LHCN-M2 (cell line): ENCODE measurements at places on chromosomes 4 and X. TPM values are rescaled to one million over a fixed set of nuclear protein-coding genes. Genes with fewer than 3 reads are reported as not detected.

GRCh38 chrX:129572422-129572821 lies 32.4 kb downstream of the OCRL start:
- DNase-seq: no peak

DNA sequence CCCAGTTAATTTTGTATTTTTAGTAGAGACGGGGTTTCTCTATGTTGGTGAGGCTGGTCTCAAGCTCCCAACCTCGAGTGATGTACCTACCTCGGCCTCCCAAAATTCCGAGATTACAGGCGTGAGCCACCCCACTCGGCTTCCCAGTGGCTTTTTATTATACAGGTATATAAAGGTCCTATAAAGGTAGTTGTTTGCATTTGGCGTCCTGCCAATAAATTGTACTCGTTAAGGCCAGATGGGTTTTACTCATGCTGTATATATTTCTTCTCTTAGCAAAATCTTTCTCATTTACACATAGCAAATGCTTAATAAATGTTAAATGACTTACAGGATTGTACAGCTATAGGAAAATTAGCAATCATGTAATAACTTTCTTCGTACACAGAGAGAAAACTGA lies 6.9 kb downstream of the SHROOM3 start:
- no peak for DNase-seq

DNA sequence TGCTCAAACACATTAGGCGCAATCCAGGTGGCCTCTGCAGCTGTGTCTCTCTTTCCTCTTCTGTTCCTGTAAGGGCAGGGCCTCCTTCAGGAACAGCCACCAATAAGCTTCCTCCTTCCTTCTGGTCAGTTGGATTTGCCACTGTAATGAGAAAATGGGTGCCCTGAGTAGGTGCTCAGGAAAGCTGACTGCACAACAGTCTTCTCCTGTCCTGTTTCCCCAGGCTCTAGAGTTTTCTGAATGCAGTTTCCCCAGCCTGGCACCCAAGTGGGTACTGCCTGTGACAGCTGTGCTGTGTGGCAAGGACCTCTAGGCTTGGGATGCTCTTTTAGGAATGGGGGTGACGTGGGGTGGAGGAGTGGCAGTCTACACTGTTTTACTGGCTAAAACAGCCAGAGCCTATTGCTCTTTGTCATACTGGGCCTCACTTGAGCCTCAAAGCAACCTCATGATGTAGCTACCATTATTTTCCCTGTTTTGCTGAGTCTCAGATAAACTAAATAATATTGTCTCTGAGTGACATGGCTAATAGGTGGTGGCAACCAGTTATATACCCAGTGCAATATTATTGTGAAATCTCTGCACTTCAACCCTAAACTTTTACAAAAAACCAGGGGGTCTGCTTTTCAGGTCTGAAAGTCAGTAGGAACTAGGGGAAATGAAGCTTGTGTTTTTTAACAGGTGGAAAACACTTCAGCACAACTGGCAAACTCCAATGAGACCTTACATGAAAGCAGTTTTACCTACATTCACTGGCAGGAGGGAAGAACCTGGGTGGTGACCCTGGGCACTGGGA lies 1.2 kb downstream of the CXCL2 start:
- no peak for DNase-seq

- peak; percentile 21 for DNase-seq
Observed at GRCh38 chr4:151801547-151802516, 41.0 kb upstream of the GATB start.

DNA sequence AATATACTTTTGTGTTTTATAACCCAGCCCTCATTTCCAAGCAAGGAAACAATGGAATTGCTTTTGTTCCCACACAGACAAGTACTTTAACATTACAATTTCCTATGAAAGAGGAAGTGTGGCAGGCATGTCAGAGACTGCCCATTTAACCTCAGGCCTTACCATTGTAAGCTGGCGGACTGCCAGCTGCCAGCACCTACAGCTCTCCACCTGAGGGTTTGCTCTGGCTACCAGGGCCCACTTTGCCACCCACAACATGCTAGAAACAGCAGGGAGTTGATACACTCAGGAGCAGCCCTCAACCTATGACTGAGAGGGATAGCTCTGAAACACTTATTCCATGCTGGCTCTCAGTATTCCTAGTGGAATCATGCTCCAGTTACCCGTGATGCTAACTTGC lies 152.3 kb upstream of the PRDX4 start:
- DNase-seq: no peak

DNA sequence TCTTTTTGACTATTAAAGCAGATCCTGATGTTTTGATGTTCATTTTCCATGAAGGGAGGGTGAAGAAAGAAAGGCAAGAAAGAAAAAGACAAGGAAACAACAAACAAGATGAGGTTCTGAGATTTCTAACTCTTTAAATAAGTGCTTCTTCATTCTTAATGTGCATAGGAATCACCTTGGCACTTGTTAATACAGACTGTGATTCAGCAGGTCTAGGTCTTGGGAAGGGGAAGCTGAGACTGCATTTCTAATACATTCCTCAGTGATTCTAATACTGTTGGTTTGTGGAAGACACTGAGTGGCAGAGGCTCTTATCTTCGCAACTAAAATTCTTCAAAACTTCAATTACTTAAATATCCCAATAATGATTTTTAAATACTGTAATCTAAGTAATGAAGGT lies 95.2 kb upstream of the NAP1L5 start:
- DNase-seq: no peak

DNA sequence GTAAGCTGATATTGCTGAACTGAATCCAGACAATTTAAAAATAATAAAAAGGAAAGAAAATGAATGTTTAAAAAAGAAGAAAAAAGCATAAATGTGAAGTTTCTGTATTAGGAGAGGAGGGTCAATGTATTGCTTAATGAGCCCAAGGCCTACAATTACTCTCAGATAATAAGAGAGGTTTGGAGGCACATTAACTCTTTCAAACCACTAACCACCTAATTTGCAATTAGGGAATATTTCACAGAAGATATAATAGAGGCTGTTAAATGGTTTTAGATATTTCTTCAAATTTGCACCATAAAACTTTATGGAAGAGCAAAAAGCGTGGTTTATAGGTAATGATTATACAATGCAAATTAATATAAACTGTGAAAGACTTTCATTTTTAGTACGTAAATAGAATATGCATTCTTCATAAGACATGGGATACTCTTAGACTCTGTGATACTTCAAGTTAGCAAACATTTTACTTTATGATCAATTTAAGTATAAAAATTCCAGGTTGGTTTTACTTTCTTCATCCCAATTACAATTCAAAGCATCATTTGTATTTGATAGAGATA lies 364.2 kb upstream of the GALNTL6 start:
- no peak for DNase-seq

DNA sequence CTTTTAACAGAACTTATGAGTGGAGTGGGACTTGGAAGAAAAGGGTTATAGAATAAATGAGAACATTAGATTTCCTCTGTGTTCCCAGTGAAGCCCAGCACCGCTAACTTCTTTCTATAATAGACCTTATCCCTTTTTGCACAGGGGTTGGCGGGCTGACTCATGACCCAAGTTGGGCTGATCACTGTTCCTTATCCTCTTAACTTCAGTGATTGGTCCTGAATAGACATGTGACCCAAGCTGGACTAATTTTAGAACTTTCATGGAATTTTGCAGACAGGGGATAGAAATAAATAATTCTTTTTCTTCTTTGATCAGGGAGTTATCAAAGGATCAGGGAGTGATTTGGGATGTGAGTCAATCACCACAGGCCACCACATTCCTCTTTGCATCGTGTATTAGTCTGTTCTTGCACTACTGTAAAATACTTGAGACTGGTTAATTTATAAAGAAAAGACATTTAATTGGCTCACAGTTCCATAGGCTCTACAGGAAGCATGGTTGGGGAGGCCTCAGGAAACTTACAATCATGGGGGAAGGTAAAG lies 75.9 kb downstream of the UCHL1 start:
- DNase-seq: no peak

DNA sequence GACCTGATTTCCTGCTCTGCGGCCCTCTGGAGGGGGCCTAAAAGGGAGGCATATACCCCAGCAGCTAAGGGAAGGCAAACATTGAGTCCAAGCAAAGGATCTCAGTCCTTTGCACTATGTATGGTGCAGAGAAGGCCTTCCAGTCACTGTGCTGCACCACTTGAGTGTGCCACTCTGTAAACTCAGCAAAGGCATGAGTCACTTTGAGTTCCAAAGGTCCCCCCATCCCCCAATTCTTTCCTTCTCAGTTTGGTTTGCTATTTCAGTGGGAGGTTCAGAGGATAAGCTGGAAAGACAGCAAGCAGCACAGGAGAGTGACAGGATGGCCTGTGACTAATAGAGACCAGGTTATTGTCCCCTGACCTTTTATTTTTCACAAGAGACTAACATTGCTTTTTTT lies 131.3 kb downstream of the FHDC1 start:
- peak; percentile 34 for DNase-seq

- peak; percentile 13 for DNase-seq
Observed at GRCh38 chr4:172785613-172786012, 383.0 kb upstream of the GALNT7 start.

DNA sequence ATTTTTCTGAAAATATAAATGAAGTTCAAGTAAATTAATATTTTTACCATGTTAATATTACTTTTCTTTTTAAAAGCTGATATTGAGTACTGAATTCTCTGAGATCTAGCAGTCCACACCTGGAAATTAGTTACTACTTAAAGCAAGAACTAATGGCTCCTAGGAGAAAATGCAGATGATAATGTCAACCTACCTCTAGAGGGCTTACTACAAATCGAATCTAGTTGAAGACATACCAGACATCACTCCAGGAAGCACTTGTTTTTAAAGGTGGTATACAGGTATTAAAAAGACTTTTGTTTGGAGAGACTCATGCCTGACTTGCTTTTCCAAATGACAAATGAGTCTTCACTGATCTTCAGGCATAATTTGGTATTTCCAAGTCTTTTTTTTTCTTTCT lies 516.4 kb upstream of the BOD1L1 start:
- no peak for DNase-seq

GRCh38 chr4:2944091-2944482 lies 19.1 kb downstream of the NOP14 start:
- no peak for DNase-seq

DNA sequence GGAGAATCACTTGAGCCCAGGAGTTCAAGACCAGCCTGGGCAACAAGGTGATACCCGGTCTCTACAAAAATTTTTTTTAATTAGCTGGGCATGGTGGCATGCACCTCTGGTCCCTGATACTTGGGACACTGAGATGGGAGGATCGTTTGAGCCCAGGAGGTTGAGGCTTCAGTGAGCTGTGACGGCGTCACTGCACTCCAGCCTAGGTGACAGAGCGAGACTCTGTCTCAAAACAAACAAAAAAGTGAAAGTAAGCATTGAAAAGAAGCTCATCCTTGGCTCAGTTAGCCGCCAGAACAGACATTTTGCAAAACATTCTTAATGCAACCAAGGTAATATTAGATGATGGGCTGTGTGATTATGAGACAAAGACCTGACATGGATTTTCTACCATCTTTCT lies 223.3 kb upstream of the VCX3A start:
- no peak for DNase-seq

DNA sequence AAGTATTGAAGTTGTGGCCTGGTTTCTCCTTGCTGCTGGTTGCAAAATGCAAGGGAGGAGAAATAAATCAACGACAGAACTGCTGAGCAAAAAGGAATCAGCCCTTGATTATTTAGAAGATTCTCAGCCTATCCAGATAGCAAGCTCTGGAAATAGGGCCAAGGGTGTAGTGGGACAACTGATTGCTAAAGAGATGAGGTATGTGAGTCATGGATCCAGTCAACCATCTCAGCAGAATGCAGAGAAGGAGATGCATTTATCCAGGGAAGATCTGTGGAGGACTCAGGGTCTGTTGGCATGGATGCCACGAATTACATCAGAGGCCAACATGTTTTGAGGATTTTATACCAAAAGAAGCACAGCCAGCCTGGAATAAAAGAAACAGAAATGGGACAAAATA lies 36.7 kb downstream of the FOXR2 start:
- DNase-seq: no peak

DNA sequence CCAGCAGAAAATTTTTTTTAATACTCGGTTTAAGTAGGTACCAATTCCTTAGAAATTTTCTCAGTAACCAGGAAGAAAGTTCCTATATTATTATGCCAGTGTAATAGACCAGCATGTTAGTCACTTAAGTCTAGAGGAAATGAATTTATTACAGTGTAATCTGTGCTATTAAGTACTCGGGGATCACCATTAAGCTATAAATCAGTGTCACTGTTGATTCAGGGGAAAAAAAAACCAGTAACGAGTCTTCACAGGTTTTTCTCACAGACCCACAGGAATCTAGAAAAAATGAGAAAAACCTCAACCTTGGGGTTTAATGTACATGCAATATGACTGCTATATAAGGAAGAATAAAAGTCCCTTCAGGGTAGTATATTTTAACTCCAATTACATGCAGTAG lies 138.3 kb upstream of the IL1RAPL2 start:
- DNase-seq: no peak

DNA sequence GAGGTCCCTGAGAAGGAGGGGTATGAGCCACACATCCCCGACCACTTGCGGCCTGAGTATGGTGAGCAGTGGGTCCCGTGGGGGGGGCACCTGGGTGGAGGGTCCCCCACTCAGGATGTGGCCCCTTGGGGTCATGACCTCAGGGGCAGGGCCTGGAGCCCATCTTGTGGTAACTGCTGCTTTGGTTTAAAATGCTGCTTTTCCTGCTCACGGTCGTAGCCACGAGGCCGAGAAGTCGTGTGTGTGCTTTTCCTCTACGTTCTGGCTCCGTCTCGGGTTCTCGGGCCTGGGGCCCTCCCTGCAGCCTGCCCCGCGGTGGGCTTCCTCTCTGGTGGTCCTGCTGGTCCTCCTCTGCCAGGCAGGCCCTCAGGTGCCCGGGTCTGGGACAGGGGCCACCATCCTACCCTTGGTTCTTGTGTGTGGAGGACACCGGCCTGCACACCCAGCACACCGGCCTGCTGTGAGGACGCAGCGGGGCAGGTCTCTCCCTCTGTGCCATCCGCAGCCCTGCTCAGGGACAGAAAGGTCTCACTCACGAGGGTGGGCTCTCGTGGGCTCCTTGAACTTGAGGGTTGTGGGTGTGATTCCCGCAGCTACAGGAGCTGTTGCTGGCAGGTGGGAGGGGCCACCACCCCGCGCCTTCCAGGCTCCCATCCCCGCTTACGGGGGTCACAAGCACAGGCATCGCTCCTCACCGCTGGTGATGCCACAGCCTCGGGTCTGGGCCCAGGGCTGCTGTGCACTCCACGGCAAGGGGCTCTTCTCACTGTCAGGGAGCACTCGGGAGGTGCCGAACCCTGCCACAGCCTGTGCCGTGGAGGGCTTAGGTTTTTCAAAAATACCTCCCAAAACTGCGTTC lies 19.6 kb downstream of the UVSSA start:
- DNase-seq: no peak

DNA sequence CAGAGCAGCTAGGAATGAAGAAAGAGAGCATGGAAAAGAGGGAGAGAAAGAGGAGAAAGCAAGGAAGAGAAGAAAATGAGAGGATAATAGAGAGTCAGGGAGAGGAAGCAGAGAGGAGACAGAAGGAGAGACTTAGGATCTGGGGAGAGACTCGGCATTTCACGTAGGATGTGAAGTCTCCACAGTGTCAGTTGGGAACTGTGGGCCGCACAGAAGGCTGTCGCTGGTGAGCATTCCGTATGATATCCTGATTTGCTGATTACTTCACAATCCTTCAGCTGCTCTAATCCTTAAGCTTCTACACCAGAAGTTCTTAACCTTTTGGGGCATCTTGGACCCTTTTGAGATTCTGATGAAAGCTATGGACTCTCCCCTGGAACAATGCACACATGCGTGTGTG lies 14.0 kb downstream of the NLGN3 start:
- no peak for DNase-seq

- DNase-seq: peak; percentile 55
Observed at GRCh38 chr4:169079942-169080827, 70.1 kb upstream of the CBR4 start.

OTUD6A gene
- not detected in 2 replicates for total RNA-seq

PDHA1 gene
- total RNA-seq: 64.2 and 112 TPM in 2 replicates

SERPINA7 gene
- not detected in 2 replicates for total RNA-seq

LINC00632 gene
- 5.8 and 6.3 TPM in 2 replicates for total RNA-seq

RTL9 gene
- total RNA-seq: 0.11 and 0.13 TPM in 2 replicates

TIGD4 gene
- 0.06 and 0.63 TPM in 2 replicates for total RNA-seq
